ENCODE measurements at places on chromosomes 1 and 21. TPM values are rescaled to one million over a fixed set of nuclear protein-coding genes. Genes with fewer than 3 reads are reported as not detected.

GRCh38 chr1:34236089-34236488 is 59.4 kb downstream of the C1orf94 start:
- no peaks in the 10 kb centered on the region for H3K36me3 ChIP-seq
- no peaks in the 10 kb centered on the region for H3K4me1 ChIP-seq
- H3K27me3 ChIP-seq = no peaks in the 10 kb centered on the region
- H3K4me3 ChIP-seq = no peak overlapping the region

Gene TATDN3
- 13.0 TPM for total RNA-seq

DNA sequence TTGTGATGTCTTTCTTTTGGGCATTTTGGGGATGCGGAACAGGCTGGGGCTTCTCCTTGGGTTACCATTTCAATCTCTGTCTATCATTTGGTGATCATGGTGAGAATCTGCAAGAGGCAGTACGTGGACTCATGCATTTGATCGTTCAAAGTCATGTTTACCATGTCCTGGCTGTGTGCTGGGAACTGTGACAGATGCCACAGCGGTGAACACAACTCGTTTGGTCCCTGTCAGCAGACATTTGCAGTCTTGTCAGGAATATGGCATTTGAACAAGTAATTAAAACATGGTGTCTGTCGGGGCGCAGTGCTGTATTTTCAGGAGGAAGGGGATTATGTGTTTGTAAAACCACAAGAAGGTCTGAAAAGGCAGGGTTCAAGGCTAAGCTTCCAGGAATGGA is 103.3 kb upstream of the IGSF21 start:
- no peak for DNase-seq
- H3K27me3 ChIP-seq = no peaks in the 10 kb centered on the region
- H3K4me1 ChIP-seq = no peaks in the 10 kb centered on the region
- H3K4me3 ChIP-seq = no peak overlapping the region

Gene HAPLN2
- total RNA-seq = 0.78 TPM

DNA sequence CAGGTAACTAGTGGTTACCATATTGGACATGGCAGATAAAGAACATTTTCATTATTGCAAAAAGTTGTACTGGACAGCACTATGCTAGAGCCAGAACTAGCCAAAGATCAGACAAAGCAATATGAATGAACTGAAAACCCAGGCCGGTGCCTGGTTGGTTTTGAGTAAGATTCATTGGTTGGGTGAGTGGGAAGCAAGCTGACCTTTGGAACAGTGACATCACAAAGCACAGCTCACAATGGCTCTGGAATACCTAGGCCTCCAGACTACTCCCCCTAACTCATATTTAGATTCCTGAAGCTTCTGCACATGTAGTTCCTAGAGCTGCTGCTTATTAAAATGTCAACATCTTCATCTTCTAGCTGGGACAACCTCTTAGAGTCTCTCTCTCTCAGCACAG is at the start of gene TMCO2:
TSS of gene TMCO2 (plus strand) at position 283 of the 400 bp plus-strand sequence. CDS start at position 340, 57 bp downstream.
- H3K27me3 ChIP-seq = no peaks in the 10 kb centered on the region
- no peaks in the 10 kb centered on the region for H3K4me1 ChIP-seq
- no peaks in the 10 kb centered on the region for H3K36me3 ChIP-seq
- no peak within 1 kb of the TSS for H3K27ac ChIP-seq
- no peak within 1 kb of the TSS for H3K4me3 ChIP-seq

DNA sequence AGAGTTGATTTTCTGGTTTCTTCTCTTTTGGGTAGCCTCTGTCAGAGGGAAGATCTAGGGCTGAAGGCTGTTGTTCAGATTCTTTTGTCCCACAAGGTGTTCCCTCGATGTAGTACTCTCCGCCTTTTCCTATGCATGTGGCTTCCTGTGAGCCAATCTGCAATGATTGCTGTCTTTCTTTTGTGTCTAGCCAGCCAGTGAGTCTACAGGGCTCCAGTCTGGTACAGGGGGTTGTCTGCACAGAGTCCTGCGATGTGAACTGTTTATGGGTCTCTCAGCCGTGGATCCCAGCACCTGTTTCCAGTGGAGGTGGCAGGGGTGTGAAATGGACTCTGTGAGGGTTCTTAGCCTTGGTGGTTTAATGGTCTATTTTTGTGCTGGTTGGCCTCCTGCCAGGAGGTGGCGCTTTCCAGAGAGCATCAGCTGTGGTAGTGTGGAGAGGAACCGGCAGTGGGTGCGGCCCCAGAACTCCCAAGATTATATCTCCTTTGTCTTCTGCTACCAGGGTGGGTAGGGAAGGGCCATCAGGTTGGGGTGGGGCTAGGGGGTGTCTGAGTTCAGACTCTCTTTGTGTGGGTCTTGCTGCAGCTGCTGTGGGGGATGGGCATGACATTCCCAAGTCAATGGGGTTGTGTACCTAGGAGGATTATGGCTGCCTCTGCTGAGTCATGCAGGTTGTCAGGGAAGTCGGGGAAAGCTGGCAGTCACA is 81.3 kb upstream of the C21orf91 start:
- no peaks in the 10 kb centered on the region for H3K4me1 ChIP-seq
- no peaks in the 10 kb centered on the region for H3K27me3 ChIP-seq
- no peak overlapping the region for H3K4me3 ChIP-seq
- no peak overlapping the region for H3K27ac ChIP-seq
- no peaks in the 10 kb centered on the region for H3K36me3 ChIP-seq

Gene SPRR4
- not detected for total RNA-seq

DNA sequence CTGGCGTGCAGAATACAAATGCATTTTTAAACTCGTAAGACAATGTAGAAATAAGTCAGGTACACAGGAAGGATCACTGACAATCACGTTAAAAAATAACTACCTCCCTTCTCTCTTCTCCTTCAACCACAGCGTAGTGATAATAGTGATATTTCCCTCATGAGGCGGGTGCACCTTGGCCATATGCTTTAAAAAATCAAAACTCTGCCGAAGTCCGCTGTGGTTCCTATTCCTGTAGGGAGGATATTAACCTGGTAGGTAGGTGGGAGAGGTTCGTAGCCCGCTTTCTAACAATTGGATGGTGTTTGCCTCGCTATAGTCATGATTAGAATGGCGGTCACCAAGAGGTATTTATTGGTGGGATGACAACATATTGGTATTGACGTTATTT is 732 bp downstream of the GREM2 start:
- no peaks in the 10 kb centered on the region for H3K4me1 ChIP-seq
- H3K4me3 ChIP-seq = peak overlapping the region; percentile 51
- no peaks in the 10 kb centered on the region for H3K36me3 ChIP-seq
- H3K27me3 ChIP-seq = peaks cover 23% of the 10 kb centered on the region
- no peak for DNase-seq

DNA sequence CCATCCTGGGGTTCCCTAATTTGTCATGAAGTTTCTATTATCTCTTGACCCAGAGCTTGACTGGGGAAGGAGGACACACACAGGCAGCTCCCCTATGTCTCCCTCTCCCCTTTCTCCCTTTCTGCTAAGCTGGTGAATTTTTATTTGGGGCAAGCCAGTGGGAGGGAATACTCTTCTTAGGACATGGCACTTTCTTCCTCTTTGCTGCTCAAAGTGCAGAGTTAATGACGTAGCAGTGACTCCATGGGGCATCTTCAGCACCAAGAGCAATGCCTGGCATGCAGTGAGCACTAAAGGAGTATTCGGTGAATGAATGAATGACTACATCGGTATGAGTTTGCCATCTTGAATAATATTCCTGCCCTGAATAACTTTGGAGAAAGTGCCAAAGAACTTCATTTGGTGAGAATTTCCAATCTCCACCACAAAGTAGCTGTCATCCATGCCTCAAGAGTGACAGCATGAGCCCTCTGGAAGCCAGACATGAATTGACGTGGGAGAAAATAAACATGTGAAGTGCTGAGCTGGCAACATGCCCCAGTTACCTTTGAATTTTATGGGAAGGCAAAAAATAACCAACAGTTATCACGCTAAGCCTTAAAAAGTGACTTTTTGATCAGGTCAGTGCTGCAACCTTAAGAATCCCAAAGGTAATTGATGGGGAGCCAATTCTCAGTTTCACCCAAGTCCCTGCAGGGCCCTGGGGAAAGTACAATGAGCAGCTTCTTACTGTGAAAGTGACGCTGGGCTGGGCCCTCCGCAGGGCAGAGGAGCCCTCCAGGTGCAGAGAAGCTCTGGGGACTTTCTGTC is 22.1 kb upstream of the ATF3 start:
- no peak overlapping the region for H3K27ac ChIP-seq
- peaks cover 18% of the 10 kb centered on the region for H3K27me3 ChIP-seq
- H3K4me1 ChIP-seq = no peaks in the 10 kb centered on the region
- H3K4me3 ChIP-seq = no peak overlapping the region

DNA sequence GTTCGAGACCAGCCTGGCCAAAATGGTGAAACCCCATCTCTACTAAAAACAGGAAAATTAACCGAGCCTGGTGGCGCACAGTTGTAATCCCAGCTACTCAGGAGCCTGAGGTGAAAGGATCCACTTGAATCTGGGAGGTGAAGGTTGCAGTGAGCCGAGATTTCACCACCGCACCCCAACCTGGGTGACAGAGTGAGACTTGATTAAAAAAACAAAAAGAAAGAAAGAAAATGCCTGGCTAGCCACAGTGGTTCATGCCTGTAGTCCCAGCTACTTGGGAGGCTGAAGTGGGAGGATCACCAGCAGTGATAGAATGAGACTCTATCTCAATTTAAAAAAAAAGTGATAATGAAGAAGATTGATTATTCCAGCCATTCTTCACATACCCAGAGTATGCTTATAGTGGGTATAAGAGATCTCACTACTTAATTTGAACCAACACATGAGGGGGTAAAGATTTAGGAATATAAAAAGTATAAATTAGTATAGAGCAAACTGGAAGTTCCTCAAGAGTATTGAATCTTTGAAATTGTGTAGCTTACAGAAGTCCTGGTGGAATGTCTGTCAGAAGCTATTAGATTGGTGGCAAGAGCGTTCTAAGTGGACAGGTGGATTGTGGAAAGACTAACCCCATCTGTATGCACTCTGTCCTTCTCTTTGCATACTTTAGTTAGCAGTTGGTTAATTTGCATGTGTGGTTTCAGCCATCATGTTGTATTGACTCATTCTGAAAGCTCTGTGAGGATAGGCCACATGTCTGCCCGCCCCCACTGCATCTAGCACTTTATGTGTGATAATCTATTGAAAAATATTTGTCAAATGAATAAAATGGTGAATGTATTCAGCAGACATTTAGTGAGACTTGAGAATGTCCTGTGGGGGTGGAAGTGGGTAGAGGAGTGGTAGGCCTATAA is 25.0 kb downstream of the RLF start:
- H3K27me3 ChIP-seq = no peaks in the 10 kb centered on the region
- no peak for DNase-seq
- peaks cover 19% of the 10 kb centered on the region for H3K36me3 ChIP-seq
- H3K27ac ChIP-seq = no peak overlapping the region
- no peak overlapping the region for H3K4me3 ChIP-seq
- peaks cover 19% of the 10 kb centered on the region for H3K4me1 ChIP-seq

- peaks cover 4% of the 10 kb centered on the region for H3K36me3 ChIP-seq
- no peak overlapping the region for H3K27ac ChIP-seq
- no peak overlapping the region for H3K4me3 ChIP-seq
Observed at GRCh38 chr21:41398831-41399230, 27.2 kb upstream of the MX1 start.

Gene MRPL39
- 19.9 TPM for total RNA-seq

GRCh38 chr1:165612062-165612461 is 19.0 kb upstream of the MGST3 start:
- H3K36me3 ChIP-seq = no peaks in the 10 kb centered on the region
- H3K27me3 ChIP-seq = peaks cover 15% of the 10 kb centered on the region
- H3K27ac ChIP-seq = no peak overlapping the region
- DNase-seq = no peak

DNA sequence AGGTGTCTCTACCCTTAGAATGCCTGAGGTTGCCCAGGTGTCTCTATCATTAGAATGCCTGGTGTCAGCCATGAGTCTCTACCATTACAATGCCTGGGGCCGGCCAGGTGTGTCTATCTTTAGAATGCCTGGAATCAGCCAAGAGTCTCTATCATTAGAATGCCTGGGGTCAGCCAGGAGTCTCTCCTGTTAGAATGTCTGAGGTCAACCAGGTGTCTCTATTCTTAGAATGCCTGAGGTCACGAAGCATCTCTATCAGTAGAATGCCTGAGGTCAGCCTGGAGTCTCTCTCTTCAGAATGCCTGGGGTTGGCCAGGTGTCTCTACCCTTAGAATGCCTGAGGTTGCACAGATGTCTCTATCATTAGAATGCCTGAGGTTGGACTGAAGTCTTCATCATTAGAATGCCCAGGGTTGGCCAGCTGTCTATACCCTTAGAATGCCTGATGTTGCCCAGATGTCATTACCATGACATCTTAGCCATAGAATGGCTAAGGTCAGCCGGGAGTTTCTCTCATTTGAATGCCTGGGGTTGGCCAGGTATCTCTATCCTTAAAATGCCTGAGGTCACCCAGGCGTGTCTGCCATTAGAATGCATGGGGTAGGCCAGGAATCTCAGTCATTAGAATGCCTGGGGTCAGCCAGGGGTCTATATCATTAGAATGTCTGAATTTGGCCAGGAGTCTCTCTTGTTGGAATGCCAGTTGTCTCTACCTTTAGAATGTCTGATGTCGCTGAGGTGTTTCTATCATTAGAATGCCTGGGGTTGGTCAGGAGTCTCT is 44.0 kb downstream of the RNF187 start:
- H3K36me3 ChIP-seq = no peaks in the 10 kb centered on the region
- no peak overlapping the region for H3K27ac ChIP-seq
- DNase-seq = peak; percentile 36
- H3K4me1 ChIP-seq = no peaks in the 10 kb centered on the region
- no peak overlapping the region for H3K4me3 ChIP-seq

Gene OR2L2
- 0.14 TPM for total RNA-seq

- no peaks in the 10 kb centered on the region for H3K27me3 ChIP-seq
- no peak overlapping the region for H3K27ac ChIP-seq
- no peak for DNase-seq
- H3K36me3 ChIP-seq = no peaks in the 10 kb centered on the region
- no peaks in the 10 kb centered on the region for H3K4me1 ChIP-seq
Observed at GRCh38 chr1:220703305-220703704, 13.1 kb downstream of the C1orf115 start.

Gene SPRR1A
- total RNA-seq = not detected

GRCh38 chr1:94272388-94272787 is 35.0 kb upstream of the ARHGAP29 start:
- H3K27ac ChIP-seq = no peak overlapping the region
- no peak for DNase-seq
- H3K4me1 ChIP-seq = no peaks in the 10 kb centered on the region
- no peaks in the 10 kb centered on the region for H3K36me3 ChIP-seq
- no peaks in the 10 kb centered on the region for H3K27me3 ChIP-seq

DNA sequence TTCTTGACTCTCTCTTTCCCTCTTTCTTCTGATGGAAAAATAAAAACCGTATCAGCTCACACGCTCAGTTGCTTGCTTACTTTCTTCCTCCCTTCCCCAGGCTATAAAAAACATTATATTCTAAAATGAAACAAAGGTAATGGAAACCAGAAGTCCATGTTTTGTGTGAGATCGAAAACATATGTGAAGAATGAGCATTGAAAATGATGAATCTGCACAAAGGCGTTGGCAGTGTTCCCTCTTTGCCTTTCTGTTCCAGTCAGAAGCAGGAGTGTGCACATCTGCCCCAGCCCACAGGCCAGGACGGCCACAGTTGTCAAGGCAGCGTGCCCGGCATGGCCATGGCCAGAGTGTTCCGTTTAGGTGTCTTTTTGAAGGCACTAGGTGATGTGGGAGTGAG is 185.3 kb upstream of the USP24 start:
- H3K4me3 ChIP-seq = no peak overlapping the region
- no peaks in the 10 kb centered on the region for H3K4me1 ChIP-seq
- H3K27me3 ChIP-seq = no peaks in the 10 kb centered on the region
- H3K36me3 ChIP-seq = no peaks in the 10 kb centered on the region
- no peak for DNase-seq

GRCh38 chr21:46351476-46352163 is 27.7 kb downstream of the PCNT start:
- H3K4me1 ChIP-seq = no peaks in the 10 kb centered on the region
- no peak overlapping the region for H3K4me3 ChIP-seq
- H3K27me3 ChIP-seq = no peaks in the 10 kb centered on the region
- no peak for DNase-seq
- H3K36me3 ChIP-seq = peaks cover 93% of the 10 kb centered on the region
- H3K27ac ChIP-seq = no peak overlapping the region
